ENCODE measurements at places on chromosomes 12 and 14. TPM values are rescaled to one million over a fixed set of nuclear protein-coding genes. Genes with fewer than 3 reads are reported as not detected.

Gene TAS2R19
- total RNA-seq, result 2.9 TPM

Gene DDN
- total RNA-seq, result 0.06 TPM

Gene TAS2R9
- total RNA-seq, result not detected

Gene BCL11B
- total RNA-seq, result 3.7 TPM

Gene HOXC10
- total RNA-seq, result not detected

Gene RIMBP2
- total RNA-seq, result 6.0 TPM

Gene SERPINA4
- not detected for total RNA-seq

Gene TAS2R30
- 4.0 TPM for total RNA-seq

Gene PRH2
- total RNA-seq, result not detected

Gene PLA2G1B
- total RNA-seq, result not detected

Gene TSPAN19
- not detected for total RNA-seq

Gene LHX5
- not detected for total RNA-seq

Gene RD3L
- total RNA-seq, result not detected

Gene OLR1
- not detected for total RNA-seq

Data from left colon (tissue), 2 donors.